ENCODE measurements at places on chromosomes 13 and 19.

DNA sequence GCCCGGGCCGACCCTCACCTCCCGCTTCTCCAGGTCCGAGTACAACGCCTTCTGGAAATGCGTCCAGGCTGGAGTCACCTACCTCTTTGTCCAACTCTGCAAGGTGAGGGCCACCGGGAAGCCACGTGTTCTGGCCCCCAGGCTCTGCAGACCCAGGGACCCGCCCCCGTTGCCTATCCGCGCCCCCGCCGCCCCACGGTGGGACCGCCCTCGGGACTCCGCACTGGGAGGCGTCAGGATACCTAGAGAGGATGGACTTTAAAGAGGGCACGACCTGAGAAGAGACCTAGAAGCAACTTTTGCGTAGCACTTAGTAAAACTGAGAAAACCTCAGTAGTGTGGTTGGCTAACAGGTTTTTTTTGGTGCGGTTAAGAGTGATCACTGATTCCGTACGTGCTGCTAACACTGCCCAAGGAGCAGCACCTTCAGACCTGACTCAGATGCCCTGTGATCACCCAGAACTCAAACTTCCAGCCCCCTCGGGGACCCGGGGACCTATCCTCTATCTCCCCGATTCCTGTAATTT is 492 bp downstream of the TMEM147 start:
- no peak for DNase-seq

DNA sequence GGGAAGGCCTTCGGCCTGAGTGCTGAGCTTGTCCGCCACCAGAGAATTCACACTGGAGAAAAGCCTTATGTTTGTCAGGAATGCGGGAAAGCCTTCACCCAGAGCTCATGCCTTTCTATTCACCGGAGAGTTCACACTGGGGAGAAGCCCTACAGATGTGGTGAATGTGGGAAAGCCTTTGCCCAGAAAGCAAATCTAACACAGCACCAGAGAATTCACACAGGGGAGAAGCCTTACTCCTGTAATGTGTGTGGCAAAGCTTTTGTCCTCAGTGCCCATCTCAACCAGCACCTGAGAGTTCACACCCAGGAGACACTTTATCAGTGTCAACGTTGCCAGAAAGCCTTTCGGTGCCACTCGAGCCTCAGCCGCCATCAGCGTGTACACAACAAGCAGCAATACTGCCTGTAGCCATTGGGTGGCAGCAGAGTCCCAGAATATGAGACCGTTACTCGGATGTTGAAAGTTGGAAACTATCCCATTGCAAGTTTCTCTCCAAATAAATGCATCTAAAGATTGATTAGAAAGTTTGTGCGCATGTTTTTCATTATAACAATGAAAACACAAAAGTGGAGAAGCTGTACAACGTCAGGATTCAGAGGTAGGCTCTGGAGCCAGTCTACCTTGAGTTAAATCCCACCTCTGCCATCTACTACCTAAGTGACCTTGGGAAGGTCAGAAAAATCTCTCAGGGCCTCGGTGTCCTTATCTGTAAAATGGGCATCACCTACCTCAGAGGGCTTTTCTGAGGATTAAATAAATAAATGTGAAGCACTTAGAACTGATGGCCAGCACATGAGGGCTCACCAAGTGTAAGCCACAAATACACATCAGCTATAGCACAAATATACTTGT is 21.1 kb downstream of the ZNF473 start:
- no peak for DNase-seq

DNA sequence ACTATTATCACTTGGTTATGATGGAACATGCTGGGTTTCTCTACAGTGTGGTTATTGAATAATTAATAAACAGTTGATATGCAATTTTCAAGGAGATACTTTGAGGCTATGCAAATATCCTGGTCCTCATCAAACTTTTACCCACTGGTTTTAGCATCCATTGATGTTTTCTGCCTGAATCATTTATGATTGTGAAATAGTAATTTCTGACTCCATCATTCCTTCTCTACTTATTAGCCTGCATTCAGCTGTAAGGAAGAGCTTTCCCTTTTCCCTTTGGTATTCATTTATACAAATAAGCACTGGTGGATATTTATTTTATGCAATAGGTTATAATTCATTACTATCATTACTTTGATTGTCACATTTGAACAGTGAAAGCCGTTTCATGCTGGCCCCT is 13.9 kb upstream of the DNAJC15 start:
- no peak for DNase-seq

- no peak for DNase-seq
These were observed 1730.1 kb upstream of the PRR20A start for GRCh38 chr13:55410398-55411330.

DNA sequence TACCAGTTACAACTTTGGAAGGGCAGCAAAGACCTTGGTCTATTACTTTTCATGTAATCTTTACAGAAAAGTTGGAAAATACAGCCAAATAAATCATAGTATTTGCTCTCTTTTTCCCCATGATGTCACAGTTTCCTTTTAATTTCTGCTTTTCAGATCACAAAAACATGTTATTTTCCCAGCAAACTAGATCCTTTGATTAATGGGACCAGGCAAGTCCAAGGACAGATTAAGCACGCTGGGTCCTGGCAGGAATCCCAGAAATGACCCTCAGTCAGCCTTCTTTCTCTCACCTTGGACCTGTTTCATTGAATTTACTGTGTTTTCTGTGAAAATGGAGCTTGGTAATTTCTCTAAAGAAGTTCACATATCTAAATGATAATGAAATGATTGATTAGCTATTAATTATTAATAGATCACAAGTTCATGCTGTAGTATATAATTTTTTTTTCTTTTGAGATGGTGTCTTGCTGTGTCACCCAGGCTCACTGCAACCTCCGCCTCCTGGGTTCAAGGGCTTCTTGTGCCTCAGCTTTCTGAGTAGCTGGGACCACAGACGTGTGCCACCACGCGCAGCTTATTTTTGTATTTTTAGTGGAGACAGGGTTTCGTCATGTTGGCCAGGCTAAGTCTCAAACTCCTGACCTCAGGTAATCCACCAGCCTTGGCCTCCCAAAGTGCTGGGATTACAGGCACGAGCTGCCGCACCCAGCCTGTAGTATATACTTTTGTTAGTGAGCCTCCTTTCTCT is 16.0 kb downstream of the SPATA13 start:
- no peak for DNase-seq

DNA sequence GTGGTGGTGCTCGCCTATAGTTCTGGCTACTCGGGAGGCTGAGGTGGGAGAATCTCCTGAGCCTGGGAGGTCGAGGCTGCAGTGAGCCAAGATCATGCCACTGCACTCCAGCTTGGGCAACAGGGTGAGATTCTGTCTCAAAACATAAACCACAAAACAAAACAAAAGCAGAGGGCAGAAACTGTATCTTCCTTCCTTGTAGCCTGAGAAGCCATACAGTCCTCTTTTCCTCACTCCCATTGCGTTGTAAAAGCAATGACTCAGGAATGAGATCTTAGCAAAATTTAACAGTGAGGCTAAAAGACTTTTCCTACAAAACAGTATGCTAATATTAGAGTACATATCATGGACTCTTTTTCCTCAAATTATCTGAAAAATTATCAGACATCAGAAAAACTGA is 130.9 kb downstream of the SHISA2 start:
- no peak for DNase-seq

DNA sequence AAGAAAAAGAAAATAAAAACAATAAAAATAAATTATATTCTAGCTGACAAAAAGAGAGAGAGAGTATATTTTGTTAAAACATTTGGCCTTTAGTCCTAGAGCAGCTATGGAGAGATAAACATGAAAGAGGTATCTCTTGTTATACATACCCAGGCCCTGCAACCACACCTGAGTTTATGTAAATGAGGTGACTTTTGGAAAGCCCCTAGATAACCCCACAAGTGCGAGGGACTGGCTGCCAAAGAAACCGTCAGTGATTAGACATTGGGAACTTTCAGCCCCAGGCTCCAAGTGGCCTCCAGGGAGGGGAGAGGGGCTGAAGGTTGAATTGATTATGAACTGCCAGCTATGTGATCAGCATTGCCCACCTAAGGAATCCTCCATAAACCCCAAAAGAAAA is 2.1 kb upstream of the NLRP7 start:
- no peak for DNase-seq

DNA sequence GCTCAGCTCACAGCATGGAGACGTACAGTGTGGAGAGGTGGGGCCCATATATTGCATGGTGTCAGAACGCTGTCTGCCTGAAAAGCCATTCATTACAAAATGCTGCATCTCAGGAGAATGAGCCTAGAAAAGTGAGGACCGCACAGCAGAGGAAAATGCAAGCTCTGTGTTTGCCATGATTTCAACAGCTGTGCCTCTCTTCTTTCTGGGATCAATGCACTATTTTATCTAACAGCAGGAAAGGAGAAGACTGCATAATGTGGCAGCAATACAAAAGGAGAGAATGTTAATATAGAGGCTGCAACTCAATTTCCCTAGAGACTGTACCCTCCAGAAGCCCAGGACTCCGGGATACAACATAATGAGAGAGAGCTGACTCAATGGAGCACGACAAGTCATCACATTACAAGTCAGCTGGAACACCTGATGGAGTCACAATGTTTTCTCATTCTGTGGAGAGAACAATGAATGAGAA is 368.0 kb downstream of the FGF14 start:
- DNase-seq: no peak

- DNase-seq: peak; percentile 45
These were observed 9.2 kb upstream of the ZSCAN22 start for GRCh38 chr19:58317476-58318072.

- no peak for DNase-seq
These were observed 22.7 kb upstream of the POP4 start for GRCh38 chr19:29583196-29583999.

- no peak for DNase-seq
These were observed 349.5 kb upstream of the MIR17HG start for GRCh38 chr13:90997951-90998350.

DNA sequence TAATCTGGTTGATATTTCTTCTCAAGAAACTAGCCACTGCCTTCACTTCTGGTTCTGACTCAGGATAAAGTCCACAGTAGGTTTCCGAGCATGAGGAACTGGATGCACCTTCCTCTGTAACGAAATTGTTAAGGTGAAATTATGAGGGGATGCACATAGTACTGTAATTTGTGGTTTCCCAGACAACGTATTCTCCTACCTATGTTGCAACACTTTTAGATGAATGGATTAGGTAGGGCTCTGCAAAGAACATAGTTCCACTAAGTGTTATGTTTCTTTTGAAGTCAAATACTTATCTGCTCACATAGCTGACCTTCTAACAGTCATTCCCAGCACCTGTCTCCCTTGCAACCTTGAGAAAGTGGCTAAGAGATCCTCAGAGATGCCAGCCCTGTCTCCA is 5.7 kb upstream of the ZC3H13 start:
- no peak for DNase-seq

DNA sequence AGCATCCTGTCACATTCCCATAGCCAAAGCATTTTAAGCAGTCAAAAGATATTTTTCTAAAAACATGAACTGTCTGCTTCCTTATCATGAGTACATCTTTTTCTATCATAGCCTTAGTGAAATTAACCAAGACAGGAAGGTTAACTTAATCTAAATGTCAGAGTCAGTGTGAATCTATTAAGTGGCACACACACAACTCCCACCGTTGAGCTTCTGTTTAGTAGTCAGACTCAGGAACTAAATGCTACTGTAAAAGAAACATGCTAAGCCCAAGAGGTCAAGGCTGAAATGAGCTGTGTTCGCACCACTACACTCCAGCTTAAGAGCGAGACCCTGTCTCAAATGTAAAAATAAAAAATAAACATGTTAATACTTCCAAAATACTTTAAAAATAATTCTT is 7.7 kb upstream of the POU4F1 start:
- no peak for DNase-seq

DNA sequence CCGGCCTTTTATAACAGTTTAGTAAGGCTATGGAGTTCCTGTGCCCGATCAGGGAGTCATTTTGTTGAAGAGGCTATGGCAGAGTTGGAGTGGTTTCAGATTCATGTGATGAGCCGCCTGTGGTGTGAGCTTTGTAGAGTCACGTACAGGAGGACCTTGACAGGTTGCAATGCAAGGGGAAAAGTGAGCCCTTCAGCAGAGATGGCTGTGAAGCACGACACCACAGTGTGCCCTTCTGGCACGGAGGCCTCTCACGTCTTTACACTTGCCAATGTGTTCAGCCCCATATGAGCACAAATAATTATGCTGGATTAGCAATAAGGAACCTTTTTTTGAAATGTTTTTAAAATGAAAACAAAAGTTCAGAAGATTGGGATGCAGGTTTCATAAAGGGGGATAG is 499.8 kb downstream of the LIG4 start:
- no peak for DNase-seq

GRCh38 chr13:48253849-48254248 is 20.8 kb downstream of the ITM2B start:
- DNase-seq: no peak

- no peak for DNase-seq
These were observed 157.4 kb upstream of the SOX1 start for GRCh38 chr13:111909501-111909900.

- DNase-seq: no peak
These were observed 43.2 kb downstream of the MLLT1 start for GRCh38 chr19:6236310-6237291.

GRCh38 chr19:57078802-57079201 is 41.0 kb upstream of the USP29 start:
- no peak for DNase-seq

GRCh38 chr13:41040584-41041334 is 20.6 kb upstream of the WBP4 start:
- no peak for DNase-seq

Measured in hindlimb muscle (tissue), 1 donor.